ENCODE measurements at places on chromosomes 3 and 15.

DNA sequence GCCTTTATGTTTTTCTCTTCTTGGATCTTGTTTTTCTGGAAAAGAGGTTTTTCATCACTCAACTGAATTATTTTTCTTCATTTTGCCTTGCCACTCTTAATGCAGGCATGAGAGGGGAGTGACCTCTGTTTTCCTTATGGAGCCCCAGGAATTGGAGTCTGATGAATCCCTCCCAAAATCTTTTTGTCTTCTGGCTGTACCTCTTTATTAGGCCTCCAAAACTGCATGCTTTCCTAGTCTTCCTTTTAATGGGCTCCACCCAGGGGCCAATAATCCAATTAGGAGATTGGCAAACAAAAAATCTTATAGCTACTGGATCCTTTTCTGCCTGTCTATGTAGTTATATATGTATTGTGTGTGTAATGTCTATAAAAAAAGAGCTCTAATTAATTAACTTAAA lies 192.4 kb upstream of the PEX5L start:
- no peak for DNase-seq

DNA sequence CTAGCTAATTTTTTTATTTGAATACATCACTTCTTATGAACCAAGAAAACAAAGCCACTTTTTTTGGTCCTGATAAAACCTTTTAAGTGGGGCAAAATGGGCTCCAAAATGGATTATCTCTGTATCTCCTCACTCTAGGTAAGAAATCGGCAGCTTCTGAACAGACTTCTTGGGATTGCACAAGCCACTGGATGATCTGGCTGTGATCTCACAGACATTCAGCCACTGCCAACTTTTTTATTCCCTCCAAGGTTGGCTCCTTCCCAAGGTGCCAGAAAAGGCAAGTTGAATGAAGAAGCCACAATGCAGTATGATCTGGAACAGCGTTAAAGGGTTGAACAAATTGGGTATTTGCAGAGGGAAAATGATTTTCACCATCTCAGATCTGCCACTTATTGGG lies 73.2 kb downstream of the PRICKLE2 start:
- no peak for DNase-seq

DNA sequence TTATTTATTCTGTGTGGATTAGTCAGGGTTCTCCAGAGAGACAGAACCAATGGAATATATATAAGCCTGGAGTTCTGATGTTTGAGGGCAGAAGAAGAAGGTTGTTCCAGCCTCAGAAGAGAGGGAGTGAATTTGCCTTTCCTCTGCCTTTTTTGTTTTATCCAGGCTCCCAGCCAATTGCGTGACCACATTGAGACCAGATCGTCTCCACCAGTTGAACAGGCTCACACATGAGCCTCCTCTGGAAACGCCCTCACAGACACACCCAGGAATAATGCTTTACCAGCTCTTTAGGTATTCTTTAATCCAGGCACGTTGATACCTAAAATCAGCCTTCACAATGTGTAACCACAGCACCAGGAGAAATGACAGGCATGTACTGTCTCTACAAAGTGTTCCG lies 923.1 kb downstream of the TBL1XR1 start:
- DNase-seq, result no peak

DNA sequence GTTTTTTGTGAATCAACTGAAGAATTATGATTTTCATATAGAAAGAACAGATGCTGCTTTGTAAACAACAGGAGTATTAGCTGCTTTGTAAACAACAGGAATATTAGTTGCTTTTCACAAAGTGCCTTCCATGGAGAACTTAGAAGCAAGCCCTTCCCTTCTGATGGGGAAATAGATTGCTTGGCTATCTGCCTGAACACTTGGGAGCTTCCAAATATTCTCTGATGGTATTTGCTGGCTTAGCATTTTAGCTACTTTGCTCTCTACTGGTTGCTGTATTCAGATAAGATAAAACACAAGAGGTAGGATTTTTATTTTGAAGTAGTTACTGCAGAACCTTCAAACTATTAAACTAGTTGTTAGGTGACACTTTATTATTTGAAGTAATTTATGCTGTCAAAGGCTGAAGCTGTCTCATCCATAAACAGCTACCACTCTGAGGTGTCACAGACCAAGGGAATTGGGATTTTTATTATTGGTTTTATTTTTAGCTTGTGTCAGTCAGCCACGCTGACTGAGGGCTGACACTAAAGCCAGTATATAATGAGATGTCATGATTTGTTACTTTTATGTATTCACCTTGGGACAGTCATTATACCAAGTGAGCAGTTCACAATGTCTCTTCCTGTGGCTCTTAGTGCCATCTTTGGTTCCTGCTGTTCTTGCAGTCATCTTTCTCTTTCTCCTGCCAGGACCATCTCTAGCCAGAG lies 50.0 kb downstream of the ZIC1 start:
- DNase-seq, result no peak

GRCh38 chr15:98666841-98667240 lies 18.5 kb downstream of the IGF1R start:
- DNase-seq, result no peak

DNA sequence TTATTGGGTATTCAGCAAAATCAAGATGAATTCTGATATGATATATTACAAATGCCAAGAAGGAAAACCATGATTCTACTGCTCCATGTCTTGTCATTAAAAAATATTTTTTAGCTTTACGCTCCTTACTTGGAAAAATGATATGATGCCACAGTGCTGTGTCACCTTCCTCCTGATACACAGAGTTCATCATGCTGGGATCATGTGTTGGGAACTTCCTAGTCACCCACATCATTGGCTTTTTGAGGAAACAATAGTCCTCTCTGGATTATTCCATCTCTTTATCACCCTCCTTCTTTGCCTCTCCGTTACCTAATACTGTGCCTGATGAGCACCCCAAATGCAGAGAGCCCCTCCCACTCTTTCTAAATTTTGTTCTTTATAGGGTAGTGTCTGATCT lies 94.3 kb upstream of the PFN2 start:
- DNase-seq, result no peak

DNA sequence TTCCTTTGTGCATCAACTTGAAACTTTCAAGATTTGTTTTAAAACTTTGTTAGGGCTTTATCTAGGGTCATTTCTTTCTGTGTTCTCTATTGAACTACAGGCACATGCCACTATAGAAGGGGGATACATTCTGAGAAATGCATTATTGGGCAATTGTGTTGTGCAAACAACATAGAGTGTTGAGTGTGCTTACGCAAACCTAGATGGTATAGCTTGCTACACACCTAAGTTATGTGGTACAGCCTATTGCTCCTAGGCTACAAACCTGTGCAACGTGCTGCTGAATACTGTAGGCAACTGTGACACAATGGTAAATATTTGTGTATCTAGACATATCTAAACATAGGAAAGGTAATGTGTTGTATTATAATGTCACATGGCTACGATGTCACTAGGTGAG lies 33.0 kb upstream of the KLF13 start:
- DNase-seq, result peak; percentile 47

DNA sequence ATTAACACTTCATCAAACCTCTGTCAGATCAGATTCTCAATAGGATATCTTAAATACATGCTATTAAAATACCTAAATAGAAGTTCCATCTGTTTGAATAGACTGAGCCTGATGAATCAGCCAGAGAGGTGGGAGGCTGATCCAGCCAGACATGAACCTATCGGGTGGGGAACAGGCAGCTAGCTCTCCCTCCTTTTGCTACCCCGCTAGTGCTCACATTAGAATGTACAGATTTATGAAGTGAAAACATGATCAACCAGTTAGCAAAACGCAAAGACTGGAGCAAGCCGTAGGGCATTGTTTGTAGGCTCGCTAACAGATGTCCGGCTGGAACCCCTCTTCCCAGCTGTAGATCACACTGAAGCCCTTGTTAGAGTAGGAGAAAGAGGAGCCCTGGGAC lies 54.4 kb downstream of the GTF2E1 start:
- no peak for DNase-seq

DNA sequence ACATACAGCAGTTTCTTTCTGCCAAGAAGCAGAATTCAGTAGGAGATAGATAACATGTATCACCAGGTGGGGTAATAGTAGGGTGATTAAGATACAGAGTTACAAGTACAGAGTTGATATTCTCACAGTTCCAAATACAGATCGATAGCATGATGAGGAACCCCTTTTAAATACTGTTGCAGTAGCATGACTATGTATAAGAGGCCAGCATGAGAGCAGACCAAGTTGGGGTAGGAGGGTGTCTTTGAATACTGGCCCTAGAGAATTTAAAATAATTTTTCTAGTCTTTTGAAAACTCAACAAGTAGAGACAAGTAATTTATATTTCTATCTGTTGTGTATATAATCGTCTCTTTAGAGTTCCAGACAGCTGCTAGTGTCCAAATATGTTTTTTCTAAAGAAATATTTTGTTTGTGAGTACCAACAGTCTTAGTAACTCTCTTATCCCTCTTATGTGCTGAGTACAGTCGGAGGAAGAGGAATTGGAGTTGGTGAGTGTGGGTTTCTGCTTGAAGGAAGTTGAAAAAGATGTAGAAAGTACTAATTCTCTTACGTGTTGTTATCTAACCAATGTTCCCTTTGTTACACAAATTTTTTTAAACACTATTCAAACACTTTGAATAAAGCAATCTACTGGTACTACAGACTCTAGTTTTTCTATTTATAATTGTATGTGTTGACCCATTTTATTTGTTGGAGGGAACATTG lies 30.2 kb downstream of the LYSMD4 start:
- no peak for DNase-seq

- DNase-seq, result no peak
These were observed 42.2 kb downstream of the B3GNT5 start for GRCh38 chr3:183295211-183295610.

DNA sequence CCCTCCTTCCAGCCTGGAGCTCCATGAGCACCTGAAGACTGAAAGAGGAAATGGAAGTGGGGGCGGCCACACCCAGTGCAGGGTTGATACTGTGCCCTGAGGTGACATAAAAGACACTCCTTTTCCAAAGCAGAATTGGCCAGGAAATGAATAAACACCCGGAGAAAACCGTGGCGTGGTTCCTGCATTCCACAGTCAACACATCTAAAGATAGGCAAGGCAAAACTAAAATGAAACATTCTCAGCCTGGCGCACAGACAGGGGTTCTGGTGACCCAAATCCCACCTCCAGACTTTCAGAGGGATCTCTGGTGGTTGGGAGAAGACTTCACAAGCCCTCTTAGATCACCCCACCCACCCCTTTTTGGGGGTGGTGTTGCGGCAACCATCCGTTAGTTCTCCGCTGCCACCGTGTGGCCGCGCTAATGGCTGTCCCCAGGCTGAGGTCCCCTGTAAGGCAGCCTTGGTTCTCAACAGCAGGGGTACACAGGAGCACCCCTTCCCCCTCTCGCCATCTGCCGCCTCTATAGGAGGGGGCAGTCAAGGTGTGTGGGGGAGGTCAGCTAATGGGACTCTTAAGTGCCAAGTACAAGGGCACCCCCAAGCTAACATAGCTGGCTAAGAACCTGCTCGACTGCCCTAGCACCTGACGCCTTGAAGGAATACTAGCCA lies 2.5 kb upstream of the MST1R start:
- DNase-seq, result peak; percentile 63

DNA sequence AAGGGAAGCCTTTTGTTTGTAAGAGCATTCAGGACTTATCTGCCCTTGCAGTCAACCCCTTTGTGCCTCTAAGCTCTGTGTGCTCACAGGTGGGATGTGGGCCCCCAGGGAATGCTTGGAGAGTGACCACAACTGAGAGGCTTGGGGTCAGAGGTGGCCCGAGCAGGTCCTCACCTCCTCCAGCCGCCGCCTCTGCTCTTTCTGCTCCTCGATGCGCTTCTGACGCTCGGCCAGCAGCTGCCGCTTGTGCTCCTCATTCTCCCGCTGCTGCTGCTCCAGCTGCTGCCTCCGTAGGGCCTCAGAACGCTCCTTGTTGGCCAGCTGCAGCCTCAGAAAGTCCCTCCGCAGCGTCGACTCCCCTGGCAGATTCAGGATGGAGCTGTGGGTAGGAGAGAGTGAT lies 130.8 kb upstream of the SLC2A2 start:
- DNase-seq, result peak; percentile 89

GRCh38 chr15:66941791-66942190 lies 123.6 kb upstream of the SMAD3 start:
- DNase-seq, result peak; percentile 5

- no peak for DNase-seq
These were observed 15.7 kb upstream of the USF3 start for GRCh38 chr3:113712129-113712528.

GRCh38 chr3:37725842-37726241 lies 135.8 kb upstream of the CTDSPL start:
- DNase-seq, result no peak

DNA sequence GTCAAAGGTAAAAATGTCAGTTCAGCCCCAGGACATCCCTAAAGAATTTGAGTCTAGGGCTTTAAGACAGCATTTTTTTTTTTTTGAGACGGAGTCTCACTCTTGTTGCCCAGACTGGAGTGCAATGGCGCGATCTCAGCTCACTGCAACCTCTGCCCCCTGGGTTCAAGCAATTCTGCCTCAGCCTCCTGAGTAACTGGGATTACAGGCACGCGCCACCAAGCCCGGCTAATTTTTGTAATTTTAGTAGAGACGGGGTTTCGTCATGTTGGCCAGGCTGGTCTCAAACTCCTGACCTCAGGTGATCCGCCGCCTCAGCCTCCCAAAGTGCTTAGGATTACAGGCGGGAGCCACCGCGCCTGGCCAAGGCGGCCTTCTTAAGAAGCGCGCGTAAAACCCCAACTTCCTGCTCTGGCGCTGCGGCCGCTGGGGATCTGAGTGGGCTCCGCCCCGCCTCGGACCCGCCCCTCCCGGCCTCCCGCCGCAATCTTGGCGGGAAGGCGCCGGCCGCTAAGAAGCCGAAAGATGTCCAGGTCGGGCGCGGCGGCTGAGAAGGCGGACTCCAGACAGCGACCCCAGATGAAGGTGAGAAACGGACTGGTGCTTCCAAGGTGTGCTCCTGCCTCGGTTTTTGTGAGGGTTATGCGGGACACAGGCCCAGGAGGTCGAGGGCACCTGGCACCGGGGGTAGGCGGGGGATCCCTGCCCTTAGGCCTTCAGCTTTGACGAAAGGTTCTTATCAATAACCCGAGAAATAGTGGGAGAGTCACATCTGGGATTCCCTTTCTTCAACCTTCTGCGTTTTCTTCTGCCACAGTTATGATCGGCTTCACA lies at the start of gene WDR76:
TSS of gene WDR76 (plus strand) at position 495 of the 834 bp plus-strand sequence. CDS start at position 526, 31 bp downstream.
- DNase-seq, result peak; percentile 85

Measured in Caco-2 (cell line).